Activated naive CD4-positive, alpha-beta T cell treated with anti-CD3 and anti-CD28 coated beads for 36 hours (primary cell): ENCODE measurements at places on chromosomes 16 and 17. TPM values are rescaled to one million over a fixed set of nuclear protein-coding genes. Genes with fewer than 3 reads are reported as not detected.

CEP295NL gene
- total RNA-seq: not detected

HS3ST3A1 gene
- 0.91 TPM for total RNA-seq

DNA sequence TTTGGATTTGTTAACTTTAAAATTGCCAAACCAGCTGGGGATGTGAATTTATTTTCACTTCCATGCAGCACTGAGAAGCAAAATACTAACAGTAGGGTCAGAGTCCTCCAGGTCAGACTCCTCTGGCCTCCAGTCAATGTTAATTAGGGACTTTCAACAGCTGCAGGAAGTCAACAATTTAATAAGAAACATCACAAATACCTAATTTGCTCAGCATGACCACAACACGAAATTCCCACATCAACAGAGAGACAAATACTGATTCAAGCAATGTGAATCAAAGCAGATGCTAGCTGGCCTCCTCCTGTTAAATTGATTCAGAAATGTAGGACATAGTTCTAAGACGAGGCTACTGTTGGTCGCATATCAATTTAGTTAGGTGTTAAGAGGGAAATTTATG lies 111.7 kb downstream of the ABCA8 start:
- peaks cover 6% of the 10 kb centered on the region for H3K27me3 ChIP-seq
- H3K4me3 ChIP-seq: no peak overlapping the region
- no peaks in the 10 kb centered on the region for H3K4me1 ChIP-seq
- DNase-seq: no peak
- H3K36me3 ChIP-seq: no peaks in the 10 kb centered on the region

PLD6 gene
- 5.4 TPM for total RNA-seq

KRT40 gene
- not detected for total RNA-seq

DNA sequence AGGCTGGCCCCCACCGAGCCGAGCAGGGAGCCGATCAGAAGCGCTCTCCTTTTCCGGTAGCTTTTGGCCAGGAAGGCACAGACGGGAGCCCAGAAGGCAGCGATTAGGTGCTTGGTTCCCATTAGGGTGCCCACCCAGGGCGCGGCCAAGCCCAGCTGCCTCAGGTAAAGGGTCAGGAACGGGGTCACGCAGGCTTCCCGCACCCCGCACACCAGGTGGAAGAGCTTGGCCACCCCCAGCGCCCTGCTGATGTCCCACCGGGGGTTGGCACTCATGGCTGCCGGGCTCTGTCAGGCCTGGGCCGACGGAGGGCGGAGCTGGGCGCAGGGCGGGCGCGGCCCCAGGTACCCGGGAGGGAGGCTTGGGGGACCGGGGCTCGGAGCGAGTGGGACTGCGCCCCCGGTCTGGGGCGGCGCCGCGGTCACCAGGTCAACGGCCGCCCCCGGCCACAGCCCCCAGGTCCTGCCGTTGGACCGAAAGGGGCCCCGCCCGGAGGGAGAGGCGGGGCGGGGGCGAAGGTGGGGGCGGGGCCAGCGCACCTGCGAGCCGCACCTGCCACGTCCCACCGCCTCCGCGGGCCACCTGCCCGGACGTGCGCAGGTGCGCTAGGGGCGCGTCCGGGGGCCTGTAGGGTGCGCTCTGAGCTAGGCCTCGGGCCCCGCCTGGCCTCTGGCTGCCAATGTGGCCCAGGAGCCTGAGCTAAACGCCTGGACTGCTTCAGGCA lies at the start of gene MFSD6L:
Gene MFSD6L, minus strand, starts transcription at position 520 of the 724 bp plus-strand sequence. Its CDS starts 245 bp downstream, at position 275.
- DNase-seq: peak; percentile 12
- no peak within 1 kb of the TSS for H3K4me3 ChIP-seq
- no peaks in the 10 kb centered on the region for H3K36me3 ChIP-seq
- no peaks in the 10 kb centered on the region for H3K4me1 ChIP-seq
- no peaks in the 10 kb centered on the region for H3K27me3 ChIP-seq

DNA sequence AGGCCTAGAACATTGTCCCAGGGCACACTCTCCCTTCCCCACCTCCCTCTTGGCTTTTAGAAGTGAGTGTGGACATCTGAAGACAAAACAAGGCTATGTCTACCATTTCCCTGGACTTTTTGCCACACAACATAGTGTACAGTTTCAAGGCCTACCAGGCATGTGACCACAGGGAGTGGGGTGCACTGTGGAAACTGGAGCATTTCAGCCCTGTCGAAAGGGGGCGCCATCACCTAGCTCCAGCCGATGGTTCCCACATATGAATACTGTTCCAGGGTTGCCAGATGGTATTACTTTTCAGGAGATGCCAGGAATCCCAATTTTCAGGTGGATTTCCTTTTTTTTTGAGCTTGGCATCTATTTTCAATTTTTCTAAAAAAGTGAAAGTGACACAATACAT lies 140.7 kb downstream of the KATNIP start:
- no peaks in the 10 kb centered on the region for H3K4me1 ChIP-seq
- no peaks in the 10 kb centered on the region for H3K27me3 ChIP-seq
- H3K36me3 ChIP-seq: no peaks in the 10 kb centered on the region

- H3K27ac ChIP-seq: no peak overlapping the region
- H3K27me3 ChIP-seq: peaks cover 2% of the 10 kb centered on the region
- peak; percentile 33 for DNase-seq
These were observed 54.0 kb downstream of the CFDP1 start for GRCh38 chr16:75379339-75379738.

GRCh38 chr17:61400717-61401388 lies 1.2 kb downstream of the TBX2 start:
- H3K4me1 ChIP-seq: peaks cover 43% of the 10 kb centered on the region
- peaks cover 56% of the 10 kb centered on the region for H3K27me3 ChIP-seq
- peak overlapping the region; percentile 38 for H3K4me3 ChIP-seq

DNA sequence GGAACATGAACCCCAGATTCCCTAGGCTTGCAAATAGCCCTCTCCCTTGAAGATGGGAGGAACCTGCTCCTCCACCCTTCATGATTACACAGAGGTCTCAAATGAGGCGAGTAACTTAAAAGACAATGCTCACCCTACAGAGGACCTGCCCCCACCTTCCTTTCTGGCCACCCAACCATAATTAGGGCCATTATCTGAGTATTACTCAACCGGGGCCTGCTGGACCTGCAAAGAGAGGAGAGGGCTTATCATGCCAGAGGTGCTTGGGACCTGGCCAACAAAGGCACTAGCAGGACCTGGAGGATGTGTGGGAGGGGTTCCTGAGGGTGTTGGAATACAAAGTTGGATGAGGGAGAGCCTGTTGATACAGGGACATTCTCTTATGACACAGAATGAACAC lies 42.4 kb downstream of the RNF157 start:
- peak overlapping the region; percentile 91 for H3K27ac ChIP-seq
- no peak overlapping the region for H3K4me3 ChIP-seq
- peaks cover 83% of the 10 kb centered on the region for H3K4me1 ChIP-seq
- H3K27me3 ChIP-seq: no peaks in the 10 kb centered on the region

DNA sequence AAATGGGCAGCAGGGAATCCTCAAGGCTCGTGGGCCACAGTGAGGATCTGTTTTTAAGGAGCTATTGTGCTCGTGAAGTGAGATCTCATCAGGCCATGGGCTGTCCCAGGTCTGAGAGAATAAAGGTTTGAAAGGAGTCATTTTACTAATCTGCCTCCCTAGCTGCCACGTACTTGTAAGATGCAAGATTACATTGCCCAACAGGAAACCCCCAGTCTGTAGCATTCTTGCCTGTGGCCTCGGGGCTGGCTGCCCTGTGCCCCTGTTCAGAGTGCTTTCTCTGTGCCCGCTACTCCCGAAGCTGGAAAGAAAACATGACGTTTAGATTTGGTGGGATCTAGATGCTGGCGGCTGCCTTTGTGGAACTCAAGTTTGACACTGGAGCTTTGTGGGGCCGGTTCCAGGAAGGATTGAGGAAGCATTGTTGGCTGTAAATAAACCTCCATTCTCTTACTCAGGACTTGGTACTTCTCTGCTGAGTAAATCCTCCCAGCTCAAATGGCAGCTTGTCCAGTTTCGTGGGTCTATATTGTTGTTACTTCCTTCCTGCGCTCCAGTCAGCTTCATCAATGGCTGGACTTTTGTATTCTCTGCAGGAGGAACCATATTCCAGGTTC lies 21.2 kb downstream of the SAP30BP start:
- H3K27me3 ChIP-seq: no peaks in the 10 kb centered on the region
- H3K36me3 ChIP-seq: peaks cover 3% of the 10 kb centered on the region
- DNase-seq: peak; percentile 64
- peak overlapping the region; percentile 92 for H3K27ac ChIP-seq

ZNF423 gene
- not detected for total RNA-seq

EPX gene
- not detected for total RNA-seq

DNA sequence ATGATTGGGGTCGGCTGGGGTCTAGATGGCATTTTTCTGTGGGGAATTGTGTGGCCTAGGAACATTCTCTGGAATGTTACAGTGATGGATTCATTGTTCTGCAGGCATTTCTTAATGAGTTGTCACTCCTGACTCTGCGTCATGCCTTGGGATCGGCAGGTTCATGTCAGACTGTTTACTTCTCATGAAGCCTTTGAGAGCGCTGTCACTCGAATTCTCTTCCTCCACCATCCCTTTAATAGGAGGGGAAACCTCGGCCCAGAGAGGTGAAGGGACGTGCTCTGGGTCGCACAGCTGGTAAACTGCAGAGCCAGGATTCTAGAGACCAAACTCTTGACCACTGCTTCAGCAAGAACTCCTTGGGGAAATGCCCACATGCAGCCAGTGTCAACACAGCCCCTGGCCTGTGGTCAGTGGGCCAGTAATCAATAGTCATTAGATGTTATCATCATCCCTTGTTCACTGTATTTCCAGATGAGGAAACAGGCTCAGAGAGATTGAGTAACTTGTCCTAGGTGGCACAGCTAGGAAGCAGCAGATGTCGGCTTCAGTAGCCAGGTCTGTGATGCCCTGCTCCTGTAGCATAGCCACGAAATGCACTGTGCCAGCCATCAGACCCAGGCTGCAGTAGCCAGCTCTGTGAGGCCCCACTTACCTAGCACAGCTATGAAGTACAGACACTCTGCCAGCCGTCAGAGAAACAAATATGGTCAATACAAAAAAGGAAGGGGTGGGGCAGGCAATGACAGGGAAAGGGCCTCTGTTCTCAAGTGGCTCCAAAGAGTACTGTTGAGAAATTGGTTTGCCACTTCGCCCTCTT lies 259.0 kb downstream of the CPPED1 start:
- H3K27me3 ChIP-seq: no peaks in the 10 kb centered on the region
- peaks cover 1% of the 10 kb centered on the region for H3K36me3 ChIP-seq
- H3K4me3 ChIP-seq: no peak overlapping the region
- peaks cover 31% of the 10 kb centered on the region for H3K4me1 ChIP-seq
- no peak for DNase-seq

DNA sequence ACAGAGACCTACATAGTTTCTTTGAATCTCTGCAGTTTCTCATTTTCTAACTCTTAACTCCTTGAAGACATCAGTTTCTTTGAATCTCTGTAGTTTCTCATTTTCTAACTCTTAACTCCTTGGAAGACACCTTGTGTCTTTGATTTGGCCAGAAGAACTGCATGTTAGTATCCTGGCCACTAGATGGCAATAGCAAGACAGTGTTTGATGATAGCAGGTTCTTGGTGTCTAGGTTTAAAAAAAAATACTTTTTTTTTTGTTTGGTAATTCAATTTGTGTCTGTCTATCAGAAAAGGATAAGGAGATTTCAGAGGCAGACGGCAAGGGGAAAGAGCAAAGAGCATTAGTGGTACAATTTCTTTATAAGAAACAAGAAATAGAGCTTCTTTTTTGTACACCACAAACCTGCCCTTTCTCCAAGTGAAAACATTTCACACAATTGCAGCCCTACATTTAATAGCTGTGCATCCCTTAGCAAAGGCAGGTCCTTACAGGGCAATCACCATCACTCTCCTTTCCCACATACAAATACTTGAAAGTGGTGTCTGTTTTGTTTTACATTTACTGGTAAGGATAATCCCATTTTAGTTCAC lies 1324.9 kb upstream of the CDH8 start:
- no peak overlapping the region for H3K27ac ChIP-seq
- no peak overlapping the region for H3K4me3 ChIP-seq
- peak; percentile 4 for DNase-seq
